ENCODE measurements at places on chromosomes 4 and X.

- no peak for DNase-seq
Observed at GRCh38 chr4:10808591-10808990, 124.0 kb upstream of the CLNK start.

DNA sequence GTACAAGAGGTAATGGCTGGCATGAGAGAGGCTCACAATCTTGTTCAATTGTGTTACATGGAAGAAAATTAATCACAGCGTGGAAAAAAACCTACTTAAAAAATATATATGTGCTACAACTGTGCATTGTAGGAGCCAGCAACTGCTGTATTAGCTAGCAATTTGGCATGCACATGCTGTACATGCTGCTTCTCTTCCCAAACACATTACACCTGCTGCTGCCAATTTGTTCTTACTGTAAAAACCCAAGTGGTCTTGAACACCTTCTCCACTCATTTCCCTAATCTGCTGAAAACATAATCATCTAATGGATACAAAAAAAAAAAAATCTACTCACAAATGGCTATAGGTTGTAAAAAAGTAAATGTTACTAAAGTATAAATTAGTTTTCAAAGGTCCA, 264.2 kb downstream of the INPP4B start:
- DNase-seq = no peak

- peak; percentile 41 for DNase-seq
Observed at GRCh38 chr4:155442267-155443105, 65.7 kb upstream of the MAP9 start.

- DNase-seq = no peak
Observed at GRCh38 chr4:677431-678293, 3.3 kb downstream of the MYL5 start.

GRCh38 chr4:95637043-95637600, 88.3 kb upstream of the UNC5C start:
- no peak for DNase-seq

Measured in stimulated activated CD8-positive, alpha-beta memory T cell treated with anti-CD3 and anti-CD28 coated beads, Interleukin-2, amount 100 ng/mL, for 48 hours (primary cell).